Ureter (tissue), 1 donor: ENCODE measurements at places on chromosomes 4 and X. TPM values are rescaled to one million over a fixed set of nuclear protein-coding genes. Genes with fewer than 3 reads are reported as not detected.

The CYSLTR1 gene
- 3.8 TPM for total RNA-seq

DNA sequence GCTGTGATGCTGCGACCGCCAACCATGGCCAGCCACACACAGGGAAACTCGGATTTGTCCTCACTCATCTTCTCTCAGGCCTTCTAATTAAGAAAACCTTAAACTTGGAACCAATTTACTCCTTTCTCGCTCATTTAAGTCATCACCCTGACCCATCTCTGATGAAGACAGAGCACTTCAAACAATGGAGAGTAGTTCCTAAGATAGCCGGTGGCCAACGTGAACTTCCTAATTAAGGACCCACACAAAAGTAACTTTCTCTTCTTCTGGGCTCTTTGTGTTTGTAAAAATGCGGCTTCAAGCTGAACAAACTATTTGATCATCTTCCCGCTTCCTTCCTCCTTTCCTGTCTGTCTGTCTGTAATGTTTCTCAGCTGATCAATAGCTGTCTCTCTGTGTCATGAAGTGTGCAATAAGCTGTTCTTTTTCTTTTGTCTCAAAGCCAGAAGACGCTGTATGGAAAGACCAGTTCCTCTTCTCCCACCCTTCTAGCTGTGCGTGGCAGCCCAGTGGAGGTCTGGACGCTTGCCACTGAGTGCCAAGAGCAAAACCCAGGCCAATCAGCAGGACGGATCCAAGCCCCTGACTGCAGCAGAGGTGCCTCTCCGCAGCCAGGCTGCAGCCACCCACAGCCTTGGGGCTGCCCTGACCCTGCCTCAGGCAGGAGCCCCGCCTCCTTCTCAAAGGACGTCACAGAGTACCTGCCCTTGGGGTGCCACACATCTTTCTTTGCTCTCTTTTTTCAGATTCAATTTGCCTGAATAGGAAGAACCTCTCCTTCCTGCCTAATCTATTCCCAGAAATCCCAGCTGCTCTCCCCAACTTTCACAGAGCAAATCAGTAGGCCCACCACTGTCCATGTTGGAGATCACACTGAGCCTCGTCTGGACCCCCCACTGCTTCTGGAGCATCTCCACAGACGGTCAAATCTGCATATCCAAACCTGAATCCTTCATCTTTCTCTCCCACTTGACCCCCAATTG is 59.3 kb downstream of the MAML3 start:
- DNase-seq, result peak; percentile 65

DNA sequence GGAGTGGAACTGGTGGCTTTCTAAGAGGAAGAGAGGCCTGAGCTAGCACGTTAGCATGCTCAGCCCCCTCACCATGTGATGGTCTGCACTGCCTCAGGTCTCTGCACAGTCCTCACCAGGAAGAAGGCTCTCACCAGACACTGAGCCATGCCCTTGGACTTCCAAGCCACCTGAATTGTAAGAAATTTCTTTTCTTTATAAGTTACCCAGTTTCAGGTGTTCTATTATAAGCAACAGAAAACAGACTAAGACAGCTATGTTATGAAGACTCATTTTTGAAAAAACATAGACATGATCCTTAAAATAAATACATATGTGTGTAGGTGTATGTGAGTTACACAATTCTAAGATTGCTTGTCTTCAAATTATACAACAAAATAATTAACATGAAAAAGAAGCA is 74.7 kb downstream of the CEP44 start:
- no peak for DNase-seq

DNA sequence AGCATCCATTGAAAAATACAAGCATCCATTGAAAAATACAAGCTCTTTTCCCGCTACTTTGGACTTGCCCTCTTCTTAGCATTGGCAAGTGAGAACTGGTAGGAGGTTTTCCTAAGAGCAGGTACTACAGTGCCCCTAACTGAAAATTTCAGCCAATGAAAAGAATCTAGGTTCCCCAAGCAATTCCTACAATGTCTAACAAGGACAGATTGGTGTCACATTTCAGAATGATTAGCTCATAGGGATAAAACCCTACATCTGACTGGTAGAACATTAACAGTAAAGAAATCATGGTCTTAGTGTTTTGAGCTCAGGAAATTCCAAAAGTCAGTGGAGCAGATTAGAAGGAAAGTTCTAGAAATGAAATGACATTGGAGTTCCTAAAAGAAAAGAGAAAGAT is 68.6 kb upstream of the QRFPR start:
- DNase-seq, result no peak

DNA sequence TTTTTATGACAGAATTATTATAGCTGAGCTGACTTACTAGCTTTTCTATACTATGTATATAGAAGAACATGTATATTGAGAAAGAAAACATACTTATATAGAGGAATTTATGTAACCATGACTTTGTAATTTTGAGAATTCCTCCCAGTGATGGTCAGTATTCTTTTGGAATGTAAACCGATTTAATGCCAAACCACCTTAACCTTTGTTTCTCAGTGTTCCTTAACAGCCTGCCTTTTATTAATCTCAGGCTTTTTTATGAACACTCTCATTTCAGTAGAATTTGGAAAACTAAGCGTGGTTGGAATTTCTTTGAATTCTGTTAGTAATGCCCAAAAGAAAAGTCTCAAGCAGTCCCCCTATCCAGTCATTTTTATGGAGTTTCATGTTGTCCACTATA is 47.0 kb downstream of the MOSPD2 start:
- DNase-seq, result no peak

- no peak for DNase-seq
These were observed 101.9 kb downstream of the SORCS2 start for GRCh38 chr4:7294176-7294756.

- no peak for DNase-seq
These were observed 175.6 kb upstream of the RBPJ start for GRCh38 chr4:26145212-26145611.

GRCh38 chr4:87738483-87738882 is 60.9 kb upstream of the IBSP start:
- no peak for DNase-seq

DNA sequence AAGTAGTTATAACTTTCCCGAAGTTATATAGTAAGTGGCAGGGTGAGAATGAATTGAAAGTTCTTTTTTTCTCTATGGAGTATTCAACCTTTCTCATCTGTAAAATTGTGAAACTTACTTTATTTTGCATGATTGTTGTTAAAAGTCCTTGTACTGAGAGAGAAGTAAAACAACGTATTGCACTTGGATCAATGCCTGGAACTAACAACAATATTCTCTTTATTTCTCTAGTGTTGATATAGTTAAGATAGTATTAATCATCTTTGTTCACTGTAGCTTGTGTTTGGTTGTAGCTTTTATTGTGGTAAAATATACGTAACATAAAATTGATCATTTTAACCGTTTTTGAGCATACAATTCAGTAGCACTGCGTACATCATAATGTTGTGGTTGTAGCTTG is 48.7 kb downstream of the STIM2 start:
- DNase-seq, result no peak

The XAGE1B gene
- not detected for total RNA-seq

The NKX3-2 gene
- total RNA-seq, result not detected

The PSAPL1 gene
- total RNA-seq, result not detected

- DNase-seq, result no peak
These were observed 69.1 kb upstream of the EOLA2 start for GRCh38 chrX:150007356-150007755.

The KCNIP4 gene
- total RNA-seq, result 1.7 TPM

The ARX gene
- not detected for total RNA-seq

The TMPRSS11F gene
- total RNA-seq, result not detected

GRCh38 chr4:727576-727975 is 21.9 kb downstream of the PCGF3 start:
- no peak for DNase-seq

GRCh38 chr4:132065940-132066495 is 1083.1 kb upstream of the PCDH10 start:
- DNase-seq, result no peak

- peak; percentile 82 for DNase-seq
These were observed 42.0 kb downstream of the F8 start for GRCh38 chrX:154980330-154981115.

The ADH1B gene
- total RNA-seq, result 142 TPM

DNA sequence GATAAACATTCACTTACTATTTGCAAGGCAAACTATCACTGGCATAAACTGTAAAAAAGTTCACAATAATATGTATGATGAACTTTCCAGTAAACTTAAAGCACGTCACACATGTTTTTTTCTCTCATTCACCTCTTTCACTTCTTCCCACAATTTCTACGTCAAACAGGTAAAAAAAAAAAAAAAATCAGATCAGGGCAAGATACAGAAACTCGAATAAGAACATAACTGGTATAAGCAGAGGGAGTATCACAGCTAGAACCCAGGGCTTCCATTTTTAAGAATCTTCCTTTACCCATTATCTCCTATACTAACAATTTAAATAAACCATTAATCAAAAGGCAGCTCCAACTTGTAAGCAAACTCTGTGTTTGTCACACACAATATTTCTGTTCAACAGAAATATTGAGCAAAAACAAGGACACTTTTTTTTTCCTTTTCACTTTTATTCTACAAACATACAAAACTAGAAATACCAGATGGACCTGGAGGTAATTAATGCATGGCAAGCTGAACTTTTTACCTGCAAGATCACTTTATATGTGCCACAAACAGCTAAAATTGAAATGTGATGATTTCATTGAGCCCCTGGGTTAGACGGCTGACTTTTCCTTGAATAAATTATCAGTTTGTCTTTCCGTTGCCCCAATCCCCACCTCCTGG is 47.5 kb upstream of the NSUN7 start:
- DNase-seq, result no peak

GRCh38 chrX:124634363-124634762 is 288.0 kb downstream of the SH2D1A start:
- no peak for DNase-seq
